Gastrocnemius medialis (tissue), 4 donors: ENCODE measurements at places on chromosomes 7 and 10.

DNA sequence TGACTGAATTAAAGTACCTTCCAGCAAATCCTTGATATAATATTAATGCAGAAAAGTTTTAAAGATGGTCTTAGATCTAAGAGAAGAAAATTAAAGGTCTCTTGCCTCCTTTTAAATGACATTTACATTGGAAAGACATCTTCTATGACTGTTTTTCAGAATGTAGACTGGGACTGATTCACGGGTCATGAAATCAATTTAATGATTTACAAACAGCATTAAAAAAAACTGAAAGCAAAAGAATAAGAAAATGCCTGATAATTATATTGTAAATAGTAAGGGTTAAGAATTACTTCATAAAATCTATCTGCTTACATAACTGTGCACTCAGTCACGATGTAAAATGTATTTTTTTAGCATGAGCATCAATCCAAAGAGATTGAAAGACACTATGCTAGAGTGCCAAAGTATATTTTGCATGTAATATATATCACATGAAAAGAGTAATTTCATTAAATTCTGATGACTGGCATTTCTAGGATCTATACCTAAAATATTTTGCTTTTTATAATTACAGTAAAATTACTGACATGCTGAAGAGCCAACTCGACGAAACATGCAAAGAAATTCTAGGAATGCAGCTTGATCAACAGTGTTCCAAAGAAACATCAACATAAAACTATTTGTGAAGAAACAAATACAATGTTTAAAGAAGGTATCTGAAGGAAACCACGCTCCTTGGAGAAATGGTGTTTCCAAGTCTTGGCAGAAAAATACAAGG is 35.1 kb downstream of the RTKN2 start:
- DNase-seq: no peak

DNA sequence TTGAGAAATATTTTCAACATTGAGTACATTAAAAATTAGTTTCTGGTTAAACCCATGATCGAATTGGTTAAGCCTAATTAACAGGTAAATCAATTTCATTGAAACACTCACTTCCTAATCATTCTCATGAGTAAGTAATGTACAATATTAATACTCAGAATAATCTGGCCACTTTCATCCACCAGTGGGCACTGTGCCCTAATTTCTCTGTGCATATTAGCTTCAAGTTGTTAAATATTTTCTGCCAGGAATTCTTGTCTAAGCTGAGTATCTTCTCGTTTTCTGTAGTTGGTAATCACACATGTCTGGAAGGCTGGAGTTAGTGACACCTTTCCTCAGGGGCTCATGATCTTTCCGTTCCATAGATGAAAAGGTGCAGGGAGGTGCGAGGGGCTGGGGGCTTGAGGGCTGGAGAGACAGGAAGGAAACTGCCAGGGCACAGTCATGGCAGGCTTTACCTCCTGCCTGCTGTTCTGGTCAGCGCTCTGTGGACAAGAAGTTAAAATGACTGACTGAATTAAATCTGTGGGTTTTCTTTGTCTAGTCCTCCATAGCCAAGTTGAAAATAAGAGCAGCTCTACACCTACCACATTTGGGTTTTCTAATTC is 71.9 kb downstream of the WIPF3 start:
- DNase-seq: no peak

DNA sequence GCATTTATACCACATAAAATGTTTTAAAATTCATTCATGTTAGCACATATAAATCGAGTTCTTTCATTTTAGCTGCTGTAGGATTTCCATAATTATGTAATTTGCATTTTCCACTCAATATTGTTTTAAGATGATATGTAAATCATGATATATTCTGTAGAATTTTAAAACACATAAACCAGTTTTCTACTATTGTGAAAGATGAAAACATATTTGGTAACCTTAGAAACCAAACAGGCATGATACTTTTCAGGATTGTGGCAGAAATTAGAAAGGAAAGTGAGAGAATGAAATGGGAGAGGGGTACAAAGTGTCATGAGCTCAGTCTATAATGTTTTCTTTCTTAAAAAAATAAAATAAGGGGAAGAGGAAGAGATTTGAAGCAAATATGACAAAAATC is 269.3 kb downstream of the PPP1R3A start:
- no peak for DNase-seq

- no peak for DNase-seq
Observed at GRCh38 chr10:12638781-12639180, 289.4 kb downstream of the CAMK1D start.

GRCh38 chr7:134873253-134873652 is 93.8 kb downstream of the CALD1 start:
- DNase-seq: no peak

DNA sequence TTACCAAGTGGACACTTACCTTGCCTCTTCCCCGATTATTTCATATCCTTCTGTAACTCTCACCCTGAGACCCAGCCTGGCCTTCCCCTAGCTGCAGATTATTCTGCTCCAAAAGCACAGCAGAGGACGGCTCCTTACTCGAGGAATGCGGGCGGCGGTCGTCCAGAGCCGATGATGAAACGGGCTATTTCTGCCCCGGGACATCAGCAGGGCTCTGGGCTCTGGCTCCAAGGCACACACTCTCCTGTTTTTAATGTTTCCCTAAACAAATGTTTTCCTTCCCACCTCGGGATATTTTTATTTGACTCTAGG is 343 bp upstream of the C10orf71 start:
- DNase-seq: peak; percentile 90

DNA sequence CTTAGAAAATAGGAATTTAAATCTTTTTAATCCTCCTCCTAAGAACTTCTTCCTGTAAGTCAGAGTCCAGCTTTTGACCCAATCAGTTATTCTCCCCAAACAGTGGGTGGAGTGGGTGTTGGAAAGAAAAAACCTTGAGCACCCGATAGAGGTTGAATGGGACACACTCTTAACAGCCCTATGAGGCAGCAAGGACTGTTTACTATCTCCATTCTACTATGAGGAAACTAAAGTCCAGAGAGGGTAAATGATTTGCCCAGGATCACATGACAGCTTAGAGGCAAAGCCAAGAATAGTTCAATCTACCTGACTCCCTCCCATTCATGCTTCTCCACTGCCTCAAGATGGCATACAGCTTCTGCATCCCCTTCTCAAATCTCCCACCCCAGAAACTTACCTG is 57.6 kb upstream of the SLC35B4 start:
- DNase-seq: no peak

GRCh38 chr10:11415095-11415494 is 196.4 kb downstream of the USP6NL start:
- DNase-seq: no peak

DNA sequence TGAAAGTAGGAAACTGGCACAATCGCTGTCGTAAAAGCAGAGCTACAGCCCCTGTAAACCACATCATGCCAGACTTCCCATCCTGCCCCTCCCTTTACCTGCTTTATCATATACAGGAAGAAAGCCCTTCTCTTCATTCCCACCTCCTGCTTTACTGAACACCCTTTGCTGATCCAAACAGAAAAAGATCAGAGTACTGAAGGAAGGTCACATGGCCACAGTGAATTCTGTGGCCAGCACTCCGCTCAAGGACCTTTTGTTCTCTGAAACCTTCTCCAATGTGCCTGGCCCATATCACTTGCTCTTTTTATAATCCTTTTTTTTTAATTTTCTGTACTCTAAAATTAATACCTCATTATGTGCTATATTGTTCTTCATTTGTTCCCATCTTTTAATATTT is 108.8 kb upstream of the LRGUK start:
- no peak for DNase-seq

DNA sequence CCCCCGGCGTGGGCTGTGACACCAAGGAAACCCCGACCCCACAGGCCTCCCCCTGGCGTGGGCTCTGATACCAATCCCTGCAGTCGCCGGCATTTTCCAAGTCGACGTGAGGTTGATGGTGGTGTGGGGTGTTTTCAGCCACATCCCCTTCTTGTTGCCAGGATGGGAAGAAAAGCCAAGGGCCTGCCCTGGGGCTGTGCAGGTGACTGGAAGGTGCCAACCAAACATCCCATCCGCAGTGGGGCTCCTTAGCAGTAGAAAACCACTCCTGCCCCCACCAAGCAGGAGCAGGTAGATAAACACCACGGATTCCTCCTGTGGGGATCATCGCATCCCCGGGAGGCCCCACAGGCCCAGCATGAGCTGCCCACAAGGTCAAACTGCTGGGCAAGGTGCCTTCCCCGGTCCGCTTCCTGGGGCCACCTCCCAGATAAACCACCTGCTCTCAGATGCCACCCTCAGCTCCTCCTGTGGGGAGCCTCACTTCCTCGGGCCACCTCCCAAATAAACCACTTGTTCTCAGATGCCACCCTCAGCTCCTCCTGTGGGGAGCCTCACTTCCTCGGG is 88.5 kb upstream of the DIP2C start:
- no peak for DNase-seq

DNA sequence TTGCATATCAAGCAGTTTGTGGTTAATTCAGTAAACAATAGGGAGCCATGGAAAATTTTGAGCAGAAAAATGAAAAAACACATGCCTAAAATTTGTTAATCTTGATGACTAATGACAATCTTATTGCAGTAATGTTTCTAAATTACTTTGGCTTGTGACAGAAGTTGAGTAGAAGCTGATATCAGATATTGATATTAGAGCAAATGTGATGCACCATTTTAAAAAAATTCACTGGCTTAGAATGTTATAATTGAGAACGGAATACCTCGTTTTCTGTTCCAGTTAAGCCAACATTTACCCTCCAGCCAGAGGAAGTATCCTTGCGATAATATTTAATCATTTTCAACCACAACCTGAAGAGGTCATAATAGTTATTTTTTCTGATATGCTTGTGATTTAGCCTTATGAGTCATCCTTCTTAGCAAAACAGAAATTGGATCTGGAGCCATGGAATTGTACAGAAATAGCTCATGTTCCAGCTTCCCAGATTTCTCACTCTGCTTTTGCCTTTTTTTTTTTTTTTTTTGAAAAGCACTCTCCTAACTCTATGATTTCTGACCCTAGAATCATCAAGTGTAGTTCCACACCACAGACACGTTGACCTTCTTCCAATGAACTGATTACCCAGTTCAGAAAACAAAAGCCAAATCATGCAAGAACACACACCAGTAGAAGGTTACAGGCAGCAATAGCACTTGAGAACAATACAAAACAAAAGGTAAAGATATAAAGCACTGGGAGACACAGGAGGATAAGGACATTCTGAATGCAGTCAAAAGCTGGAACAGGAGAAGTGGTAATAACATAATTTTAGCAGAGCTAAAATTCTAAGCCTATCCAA is 96.8 kb upstream of the PHYHIPL start:
- no peak for DNase-seq

GRCh38 chr7:556291-556826 is 36.7 kb upstream of the PDGFA start:
- no peak for DNase-seq

DNA sequence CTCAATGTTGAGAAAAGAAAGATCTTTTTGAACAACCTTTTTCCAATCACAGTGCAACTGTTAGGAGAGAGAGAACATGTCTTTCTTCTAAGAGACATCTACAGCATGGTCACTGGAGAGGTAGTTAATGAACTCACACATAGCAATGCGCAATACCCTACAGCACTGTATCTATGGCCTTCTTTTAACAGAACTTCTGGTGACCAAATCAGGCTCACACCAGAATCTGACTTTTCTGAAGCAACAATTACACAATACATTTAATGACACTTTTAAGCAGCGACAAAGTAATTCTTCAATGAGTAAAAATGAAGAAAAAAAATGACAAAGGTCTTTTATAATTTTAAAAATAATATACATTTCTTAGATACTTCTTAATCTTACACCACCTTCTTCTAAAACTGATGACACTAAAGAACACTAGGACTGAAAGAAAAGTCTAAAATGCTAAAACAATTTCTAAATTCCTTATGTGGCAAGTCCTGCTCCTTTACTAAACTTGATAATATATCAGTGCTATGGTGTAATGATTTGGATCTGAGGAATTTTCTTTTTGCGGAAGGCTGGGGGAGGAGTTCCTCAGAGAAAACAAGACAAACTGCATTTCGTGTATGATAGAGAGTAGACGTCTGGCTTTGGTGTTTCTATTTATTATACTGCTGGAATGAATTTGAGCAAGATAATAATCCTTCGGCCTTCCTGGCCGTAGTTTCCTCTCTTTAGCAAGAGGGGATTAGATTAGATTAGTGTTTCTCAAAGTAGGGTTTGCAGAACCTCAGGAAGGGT is 166.3 kb downstream of the ZNF438 start:
- no peak for DNase-seq

- DNase-seq: no peak
Observed at GRCh38 chr10:32232378-32232777, 114.6 kb downstream of the EPC1 start.

DNA sequence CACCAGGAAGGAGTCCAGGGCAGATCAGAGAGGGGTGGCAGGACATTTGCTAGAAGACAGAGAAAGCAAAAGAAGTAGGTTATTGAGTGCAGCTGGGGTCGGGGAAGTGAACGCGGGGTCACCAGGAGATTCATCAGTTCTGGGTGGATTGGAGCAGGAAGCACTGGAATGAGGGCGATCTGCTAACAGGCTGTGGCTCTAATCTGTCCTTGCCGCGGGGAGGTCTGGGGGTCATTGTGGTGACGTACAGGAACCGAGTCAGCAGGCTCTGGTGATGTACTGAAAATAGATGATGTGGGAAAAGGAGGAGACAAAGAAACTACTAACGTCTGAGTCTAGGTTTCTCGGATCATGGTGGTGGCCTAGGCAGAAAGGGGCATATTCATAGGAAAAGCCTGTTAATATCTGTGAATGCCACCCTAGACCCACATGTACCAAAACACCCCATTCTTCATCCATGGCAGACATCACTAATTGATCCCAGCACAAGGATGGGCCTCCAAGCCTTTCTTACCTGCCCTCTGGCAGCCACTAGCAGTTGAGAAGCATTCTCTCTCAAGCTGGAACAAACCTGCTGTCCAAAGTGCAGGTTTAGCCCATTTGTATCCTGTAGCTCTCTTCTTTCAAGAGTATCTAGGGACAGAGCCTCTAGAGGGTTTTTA is 134.5 kb downstream of the C10orf105 start:
- no peak for DNase-seq

DNA sequence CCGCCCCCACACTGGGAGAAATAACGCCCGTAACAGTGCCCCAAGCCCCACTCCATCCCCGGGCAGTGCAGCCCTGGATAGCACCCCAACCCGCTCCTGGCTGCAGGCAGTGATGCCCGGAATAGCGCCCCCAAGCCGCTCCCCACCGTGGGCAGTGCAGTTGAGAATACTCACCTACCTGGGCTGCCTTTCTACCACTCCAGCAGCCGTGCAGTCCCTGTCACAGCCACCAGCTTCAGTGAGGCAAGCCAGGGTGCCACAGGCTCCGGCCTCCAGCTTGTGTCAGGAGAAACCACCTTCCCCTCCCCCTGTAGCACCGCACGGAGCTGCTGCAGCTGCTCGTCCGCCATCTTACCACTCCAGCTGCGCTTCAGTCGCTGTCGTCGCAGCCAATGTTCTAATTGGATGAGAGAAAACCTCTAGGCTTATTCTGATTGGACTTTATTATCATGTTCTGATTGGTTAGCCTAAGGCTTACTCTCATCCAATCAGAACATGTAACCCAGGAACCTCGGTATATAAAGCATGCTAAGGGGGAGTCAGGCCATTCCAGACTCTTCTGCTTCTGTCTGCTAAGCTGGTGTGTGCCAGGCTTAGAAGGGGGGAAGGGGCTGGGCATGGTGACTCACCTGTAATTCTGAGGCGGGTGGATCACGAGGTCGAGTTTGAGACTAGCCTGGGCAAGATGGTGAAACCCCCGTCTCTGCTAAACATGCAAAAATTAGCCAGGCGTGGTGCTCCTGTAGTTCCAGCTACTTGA is 53.2 kb upstream of the ZNF33B start:
- DNase-seq: no peak

GRCh38 chr7:66190504-66190857 is 14.7 kb upstream of the TPST1 start:
- no peak for DNase-seq

GRCh38 chr10:15043674-15044073 is at the start of gene OLAH:
Gene OLAH (plus strand): TSS chr10:15043943. CDS start chr10:15047289, 3,346 bp downstream.
- DNase-seq: no peak
